ENCODE measurements at places on chromosomes 1 and 21. TPM values are rescaled to one million over a fixed set of nuclear protein-coding genes. Genes with fewer than 3 reads are reported as not detected.

- no peak for DNase-seq
Observed at GRCh38 chr1:205356440-205357139, at the start of gene KLHDC8A. TSS of gene KLHDC8A (minus strand) at chr1:205356922. CDS start at chr1:205343604, 13,318 bp downstream.

- no peak for DNase-seq
Observed at GRCh38 chr1:47680815-47681475, 243.1 kb downstream of the FOXD2 start.

The OR2T33 gene
- total RNA-seq, result not detected

The COL8A2 gene
- 0.78 TPM for total RNA-seq

- no peak for DNase-seq
Observed at GRCh38 chr1:214317300-214317699, 36.3 kb downstream of the SMYD2 start.

- DNase-seq, result no peak
Observed at GRCh38 chr1:170749959-170750358, 86.0 kb downstream of the PRRX1 start.

GRCh38 chr1:150981177-150981804 is 801 bp upstream of the ANXA9 start:
- peak; percentile 47 for DNase-seq

DNA sequence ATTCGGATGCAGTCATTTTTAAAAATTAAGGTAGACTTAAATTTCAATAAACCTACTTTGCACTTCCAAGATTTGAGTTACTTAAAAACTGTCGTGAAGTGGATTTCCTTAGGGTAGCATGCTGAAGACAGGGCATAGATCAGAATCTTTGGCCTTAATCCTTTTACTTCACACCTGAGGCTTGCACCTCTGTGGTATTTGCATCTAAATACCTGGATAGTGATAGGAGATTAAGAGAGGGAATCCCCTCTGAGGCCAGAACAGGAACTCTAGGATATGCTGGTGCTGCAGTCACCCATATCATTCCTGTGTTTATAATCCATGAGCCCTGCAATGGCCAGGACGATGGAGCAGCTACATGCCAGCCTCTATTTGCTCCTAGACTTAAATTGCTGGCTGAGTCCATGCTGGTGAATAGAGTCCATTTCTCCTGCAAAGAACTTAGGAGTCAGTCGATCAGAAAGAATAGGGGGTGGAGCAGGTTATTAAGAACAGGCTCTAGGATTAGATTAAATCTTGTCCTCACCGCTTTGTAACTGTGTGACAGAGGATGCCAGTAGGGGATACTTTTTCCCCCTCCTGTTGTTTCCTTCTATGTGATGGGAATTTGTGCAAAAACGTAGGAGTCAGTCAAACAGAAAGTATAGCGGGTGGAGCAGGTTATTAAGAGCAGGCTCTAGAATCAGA is 333.6 kb downstream of the DUSP10 start:
- no peak for DNase-seq

DNA sequence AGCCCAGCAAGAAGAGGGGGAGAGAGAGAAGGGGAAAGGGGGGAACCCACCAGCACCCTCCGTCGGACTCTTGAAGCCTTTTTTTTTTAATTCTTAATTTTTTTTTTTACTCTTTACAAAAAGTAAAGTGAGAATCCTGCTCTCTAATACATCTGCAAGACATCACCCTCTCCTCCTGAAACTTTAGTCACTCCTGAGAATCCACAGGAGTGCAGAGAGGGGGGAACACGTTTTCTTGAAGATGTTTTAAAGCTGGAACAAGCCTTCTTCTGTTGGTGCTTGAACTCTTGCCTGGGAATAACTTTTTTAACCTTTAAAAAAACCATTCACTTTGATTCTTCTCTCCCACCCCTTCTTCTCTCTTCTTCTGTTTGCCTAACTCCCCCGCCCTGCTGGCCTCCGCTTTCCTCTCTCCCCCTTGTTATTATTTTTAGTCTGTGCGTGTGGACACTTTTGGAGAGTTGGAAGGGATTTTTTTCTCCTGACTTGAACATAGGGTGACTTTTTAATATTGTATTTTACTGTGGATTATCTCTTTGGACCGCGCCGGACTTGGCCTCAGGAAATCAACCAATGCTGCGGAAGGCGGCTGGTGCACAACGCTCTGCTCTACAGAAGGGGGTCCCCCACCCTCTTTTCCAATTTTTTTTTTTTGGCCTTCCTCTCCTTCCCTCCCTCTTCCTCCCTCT is 383 bp upstream of the PRRX1 start:
- no peak for DNase-seq

DNA sequence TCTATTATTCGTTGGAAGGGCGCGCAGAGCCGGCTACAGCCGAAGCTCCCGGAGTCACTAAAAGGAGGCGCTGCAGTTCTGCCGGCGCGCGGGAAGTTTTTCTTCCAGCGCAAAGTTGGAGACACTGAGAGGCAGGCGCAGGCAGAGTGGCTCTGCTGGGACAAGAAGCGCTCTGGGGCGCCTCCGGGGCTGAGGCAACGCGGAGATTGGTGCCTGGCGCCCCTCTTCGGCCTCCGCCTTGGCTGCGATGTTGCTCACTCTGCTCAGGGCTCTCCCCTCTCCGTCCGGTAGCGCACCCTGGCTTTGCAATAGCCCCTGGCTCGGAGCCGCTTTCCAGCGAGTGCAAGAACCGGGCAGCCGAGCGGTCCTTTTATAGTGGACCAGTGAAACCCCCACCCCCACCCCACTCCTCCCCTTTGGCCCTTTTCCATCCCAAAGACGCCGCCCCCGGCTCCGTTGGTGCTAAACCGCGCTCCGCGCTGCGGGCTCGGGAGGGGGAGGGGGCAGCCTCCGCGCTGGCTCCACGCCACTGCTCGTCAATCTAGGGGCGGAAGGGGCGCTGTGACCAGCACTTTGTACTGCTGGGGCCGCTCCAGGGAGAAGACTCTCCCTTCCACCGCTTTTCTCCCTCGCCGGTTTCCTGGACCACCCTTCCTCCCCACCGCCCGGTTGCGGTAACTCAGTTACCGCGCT is at the start of gene ADAMTS1:
Gene ADAMTS1, minus strand, starts transcription at position 344 of the 693 bp plus-strand sequence. CDS start 455 bp downstream, outside the sequence.
- no peak for DNase-seq

GRCh38 chr1:167065471-167065870 is 24.7 kb downstream of the GPA33 start:
- no peak for DNase-seq

DNA sequence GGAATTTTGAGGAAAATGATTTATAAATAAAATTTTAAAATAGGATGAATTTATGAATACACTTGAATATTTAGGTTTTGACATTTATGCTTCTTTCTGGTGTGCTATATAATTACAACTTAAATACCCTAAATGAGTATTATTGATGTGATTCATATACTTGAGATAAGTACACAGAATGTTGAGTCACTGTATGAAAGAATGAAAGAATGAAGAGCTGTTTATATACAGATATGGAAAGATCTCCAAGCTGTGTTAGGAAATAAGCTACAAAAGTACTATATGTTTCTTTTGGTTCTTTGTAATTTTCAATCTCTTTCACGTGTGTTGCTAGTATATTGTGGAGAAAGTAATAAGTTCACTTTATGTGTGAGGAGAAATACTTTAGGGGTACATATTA is 147.2 kb downstream of the RASAL2 start:
- DNase-seq, result no peak

DNA sequence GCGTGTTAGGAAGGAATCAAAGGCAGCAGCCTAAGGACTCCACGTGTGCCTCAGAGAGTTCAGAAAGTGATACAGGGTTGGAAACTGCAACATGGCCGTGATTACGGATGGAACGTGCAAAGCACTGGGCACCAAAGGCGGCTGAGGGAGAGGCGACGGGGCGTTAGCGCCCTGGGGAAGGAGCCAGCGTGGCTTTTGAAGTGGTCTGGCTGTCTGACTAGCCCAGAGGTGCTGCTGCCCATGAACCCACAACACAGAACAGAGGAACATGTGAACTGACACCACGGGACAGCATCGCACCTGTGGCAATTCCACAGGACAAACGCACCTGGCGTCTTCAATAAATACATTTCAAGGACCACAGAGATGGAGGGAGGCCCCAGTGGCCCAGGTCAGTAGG is 18.0 kb upstream of the TMEM52 start:
- DNase-seq, result no peak

The C1orf122 gene
- total RNA-seq, result 42.5 TPM

The TRNP1 gene
- 72.3 TPM for total RNA-seq

The MATN1 gene
- total RNA-seq, result 0.07 TPM

DNA sequence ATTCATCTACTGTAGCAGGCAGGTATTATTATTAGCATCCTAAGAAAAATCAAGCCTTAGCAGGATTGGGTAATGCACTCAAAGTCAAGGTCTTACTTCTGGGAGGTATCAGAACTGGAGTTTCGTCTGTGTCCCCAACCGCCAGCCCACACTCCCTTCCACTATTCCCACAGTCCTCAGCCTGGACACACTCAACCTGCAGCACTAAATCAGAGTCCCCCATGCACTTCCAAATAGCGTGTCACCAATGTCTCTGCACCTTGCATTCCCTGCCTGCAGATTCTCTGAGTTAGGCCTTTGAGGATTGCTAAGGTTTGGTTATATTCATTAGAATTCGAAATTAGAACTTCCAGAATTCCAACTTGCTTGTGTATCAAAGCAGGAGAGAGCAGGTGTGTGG is 3.9 kb downstream of the LYPD8 start:
- DNase-seq, result no peak

The SYNC gene
- 4.5 TPM for total RNA-seq

The SMCP gene
- total RNA-seq, result not detected

The ANKRD35 gene
- 0.21 TPM for total RNA-seq

The MMP23B gene
- total RNA-seq, result 1.2 TPM

The DTL gene
- total RNA-seq, result 28.3 TPM

GRCh38 chr1:175192630-175193526 is at the start of gene KIAA0040:
TSS of gene KIAA0040 (minus strand) at chr1:175192776. CDS start at chr1:175161013, 31,763 bp downstream.
- peak; percentile 78 for DNase-seq

DNA sequence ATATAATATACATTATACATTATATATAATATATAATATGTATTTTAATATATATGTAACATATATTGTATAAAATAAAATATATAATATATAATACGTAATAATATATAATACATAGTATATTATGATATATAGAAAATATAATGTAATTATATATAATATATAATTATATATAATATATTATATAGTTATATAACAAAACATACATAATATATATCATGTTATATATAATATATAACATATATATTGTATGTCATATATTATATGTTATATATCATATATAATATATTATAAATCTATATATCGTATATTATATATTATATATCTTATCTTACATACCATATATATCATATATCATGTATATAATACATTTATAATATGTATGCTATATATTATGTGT is 248.2 kb upstream of the TPTE start:
- no peak for DNase-seq

GRCh38 chr1:233518344-233518743 is 95.6 kb upstream of the KCNK1 start:
- no peak for DNase-seq

Data from foreskin keratinocyte (primary cell).